ENCODE measurements at places on chromosomes 7 and 10. TPM values are rescaled to one million over a fixed set of nuclear protein-coding genes. Genes with fewer than 3 reads are reported as not detected.

DNA sequence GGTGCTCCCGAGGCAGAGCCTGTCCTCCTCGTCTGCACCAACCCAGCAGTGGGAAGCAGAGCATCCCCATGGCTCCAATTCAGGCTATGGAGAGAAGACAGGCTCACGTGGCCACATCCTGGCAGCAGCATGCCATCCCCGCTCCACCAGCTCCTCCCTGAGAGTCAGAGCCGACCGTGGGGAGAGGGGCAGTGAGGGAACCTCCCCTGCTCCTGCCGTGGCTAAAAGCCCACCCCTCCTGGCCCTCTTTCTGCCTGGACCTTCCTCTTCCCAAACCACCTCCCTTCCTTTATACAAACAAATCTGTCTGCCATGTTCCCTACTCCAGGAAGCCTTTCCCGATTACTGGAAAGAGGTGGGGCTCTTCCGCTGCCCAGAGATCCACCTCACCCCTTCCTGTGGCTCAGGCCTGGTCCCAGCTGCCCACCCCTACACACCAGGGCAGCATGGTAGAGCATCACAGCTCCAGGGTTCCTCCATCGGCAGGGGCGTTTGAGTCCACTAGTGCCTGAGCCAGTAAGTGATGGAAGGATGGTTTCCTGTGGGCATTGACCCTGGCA is 10.8 kb upstream of the AQP1 start:
- no peak for DNase-seq

DNA sequence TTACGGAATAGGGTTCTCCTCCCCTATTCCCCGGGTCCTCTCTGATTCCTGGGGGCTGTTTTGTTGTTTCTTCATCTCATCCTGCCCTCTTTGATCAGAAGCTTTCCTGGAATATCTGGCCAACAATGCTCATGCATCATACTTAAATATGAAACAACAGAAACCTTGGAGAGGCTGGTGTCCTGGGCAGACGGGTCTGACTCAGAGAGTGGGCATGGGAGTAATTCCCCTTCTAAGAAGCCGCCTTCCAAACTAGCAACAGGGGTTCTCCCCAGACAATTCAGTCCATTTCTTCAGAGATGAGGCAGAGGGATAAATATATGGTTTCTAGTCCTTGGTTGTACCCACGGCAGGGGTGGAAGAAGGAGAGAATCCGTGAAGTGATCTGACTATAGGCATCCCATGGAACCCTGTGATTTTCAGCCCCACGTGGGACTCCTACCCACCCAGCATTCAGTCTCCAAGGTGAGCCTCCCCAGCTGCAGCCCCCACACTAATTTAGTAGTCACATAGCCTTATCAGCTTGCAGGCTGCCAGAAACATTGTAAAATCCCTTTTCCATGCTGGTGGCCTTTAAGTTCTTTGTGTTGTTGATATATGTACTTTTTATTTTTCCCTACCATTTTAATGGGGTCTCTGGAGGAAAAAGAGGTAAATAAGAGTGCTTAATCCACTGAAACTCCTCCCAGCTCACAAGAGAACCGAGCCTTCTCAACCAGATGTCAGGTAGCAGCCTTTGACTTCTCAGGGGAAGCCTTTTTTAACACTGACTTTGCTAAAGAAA is 119.2 kb downstream of the SFMBT2 start:
- DNase-seq, result no peak

The SYT15 gene
- 0.12 TPM for polyA plus RNA-seq

DNA sequence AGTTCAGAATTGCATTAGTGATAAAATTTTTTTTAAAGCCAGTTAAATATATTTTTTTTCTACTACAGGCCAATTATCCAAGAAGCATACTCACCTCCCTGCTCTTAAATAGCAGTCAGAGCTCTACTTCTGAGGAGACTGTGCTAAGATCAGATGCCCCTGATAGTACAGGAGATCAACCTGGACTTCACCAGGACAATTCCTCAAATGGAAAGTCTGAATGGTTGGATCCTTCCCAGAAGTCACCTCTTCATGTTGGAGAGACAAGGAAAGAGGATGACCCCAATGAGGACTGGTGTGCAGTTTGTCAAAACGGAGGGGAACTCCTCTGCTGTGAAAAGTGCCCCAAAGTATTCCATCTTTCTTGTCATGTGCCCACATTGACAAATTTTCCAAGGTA is 119.1 kb downstream of the TRIM24 start:
- DNase-seq, result no peak

The CTAGE4 gene
- 1.8 TPM for polyA plus RNA-seq

The MMRN2 gene
- polyA plus RNA-seq, result 3.1 TPM

DNA sequence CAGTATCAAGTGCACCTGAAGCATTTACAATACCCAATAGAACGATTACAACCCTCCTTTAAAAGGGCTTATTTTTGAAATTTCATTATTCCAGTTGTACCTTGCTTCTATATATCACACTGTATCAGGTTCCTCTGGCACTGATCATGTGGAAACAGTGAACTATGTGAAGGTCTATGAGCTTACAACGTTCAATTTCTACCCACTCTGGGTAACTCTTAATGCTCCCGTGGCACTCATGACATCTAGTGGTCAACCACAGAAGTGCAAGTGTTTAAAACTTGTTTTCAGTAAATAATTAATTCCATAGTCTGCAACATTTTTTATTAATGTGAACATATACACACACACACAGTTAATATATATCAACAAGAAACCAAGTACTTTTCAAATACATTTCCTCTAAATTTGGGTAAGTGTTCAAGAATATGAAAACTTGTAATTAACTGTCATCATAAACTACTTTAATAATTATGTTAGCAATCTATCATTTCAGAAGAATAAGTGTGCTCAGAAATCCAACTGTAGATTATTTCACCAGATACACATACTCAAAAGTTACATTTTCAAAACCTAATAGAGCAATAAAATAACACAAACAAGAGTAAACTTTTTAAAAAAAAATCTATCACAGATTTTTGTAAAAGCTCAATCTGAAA is 61.0 kb downstream of the MPP7 start:
- DNase-seq, result no peak

DNA sequence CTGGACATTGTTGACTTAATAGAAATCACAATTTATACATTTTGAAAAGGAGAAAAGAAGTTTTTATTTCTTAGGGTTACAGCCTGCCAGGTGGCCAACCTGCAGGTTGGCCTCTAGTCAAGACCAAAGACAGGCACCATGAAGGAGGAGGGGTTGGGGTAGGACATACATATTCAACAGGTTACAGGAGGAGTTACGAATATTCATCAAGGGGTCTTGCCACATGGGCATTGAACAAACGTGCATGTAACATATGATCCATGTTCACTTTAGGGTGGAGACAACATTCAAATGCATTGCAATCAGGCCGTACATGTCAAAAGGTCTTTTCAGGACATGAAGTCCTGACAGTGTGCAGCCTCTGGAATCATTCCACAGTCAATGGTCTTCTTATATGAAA is 246.2 kb upstream of the AKR1E2 start:
- no peak for DNase-seq

- no peak for DNase-seq
Measured at GRCh38 chr10:1706711-1707110, 30.6 kb downstream of the ADARB2 start.

DNA sequence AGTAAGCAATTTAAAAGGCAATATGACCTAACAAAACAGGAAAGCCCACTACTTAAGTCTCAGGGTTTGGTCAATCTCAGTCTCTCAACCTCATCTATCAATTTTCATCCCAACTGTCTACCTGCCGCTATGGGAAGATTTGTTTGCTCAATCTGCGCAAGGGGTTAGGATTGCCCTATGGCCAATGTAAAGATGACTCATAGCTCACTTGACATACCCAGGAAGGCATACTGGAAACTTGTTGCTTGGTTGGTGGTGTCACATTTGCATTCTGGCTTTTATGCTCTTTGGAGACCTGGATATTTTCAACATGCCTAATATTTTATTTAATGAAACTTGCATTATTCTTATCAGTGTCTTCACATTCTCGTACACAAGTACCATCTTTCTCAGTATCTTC is 78.1 kb upstream of the TMEM196 start:
- no peak for DNase-seq

DNA sequence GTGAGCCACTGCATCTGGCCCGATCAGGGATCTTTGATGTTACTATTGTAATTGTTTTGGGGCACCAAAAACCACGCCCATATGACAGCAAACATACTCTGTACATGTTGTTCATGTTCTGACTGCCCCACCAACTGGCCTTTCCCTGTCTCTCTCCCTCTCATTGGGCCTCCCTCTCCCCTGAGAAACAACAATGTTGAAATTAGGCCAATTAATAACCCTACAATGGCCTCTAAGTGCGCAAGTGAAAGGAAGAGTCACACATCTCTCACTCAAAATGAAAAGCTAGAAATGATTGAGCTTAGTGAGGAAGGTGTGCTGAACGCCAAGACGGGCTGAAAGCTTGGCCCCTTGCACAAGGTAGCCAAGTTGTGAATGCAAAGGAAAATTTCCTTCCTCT is 50.3 kb upstream of the SDK1 start:
- no peak for DNase-seq

DNA sequence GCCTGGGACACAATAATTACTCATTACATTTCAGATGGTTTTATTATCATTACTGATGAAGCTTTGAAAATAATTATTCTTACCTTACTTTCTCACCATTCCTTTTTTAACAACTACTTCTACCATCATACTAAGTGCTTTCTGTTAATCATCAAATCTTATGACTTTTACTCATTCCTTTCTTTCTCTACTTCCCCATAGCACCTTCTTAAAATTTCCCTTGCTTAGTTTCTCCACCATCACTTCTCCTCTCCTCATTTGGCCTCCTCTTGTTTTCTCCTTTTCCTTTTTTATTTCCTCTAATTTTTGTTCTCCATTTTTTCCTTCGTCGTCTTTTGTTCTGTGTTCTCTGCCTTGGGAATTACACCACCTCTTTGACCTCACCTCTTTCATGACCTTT is 303.2 kb upstream of the KAT6B start:
- DNase-seq, result no peak

GRCh38 chr10:93622942-93623341 is 10.6 kb downstream of the PDE6C start:
- DNase-seq, result no peak

GRCh38 chr7:134625550-134625949 is 21.1 kb upstream of the BPGM start:
- DNase-seq, result no peak

Data from stomach (tissue), 19 donors.